ENCODE measurements at places on chromosomes 7 and 10.

DNA sequence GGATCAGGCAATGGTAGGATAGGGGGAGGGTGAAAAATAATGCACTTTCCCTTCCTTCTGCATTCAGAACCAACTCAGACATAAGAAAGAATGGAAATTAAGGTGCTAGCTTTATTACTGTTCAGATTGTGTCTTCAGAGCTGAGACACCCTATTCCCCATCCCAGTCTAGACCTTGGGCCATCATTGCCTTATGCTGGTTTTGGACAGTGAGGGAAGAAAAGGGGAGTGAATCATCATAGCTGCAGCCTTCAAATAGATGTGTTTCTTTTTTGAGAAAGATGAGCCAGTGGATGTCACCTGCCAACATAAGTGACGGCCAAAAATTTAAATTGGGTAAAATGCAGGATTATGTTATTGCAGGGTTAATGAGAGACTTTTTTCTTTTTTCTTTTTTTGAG lies 27.0 kb upstream of the TOMM7 start:
- DNase-seq: no peak

DNA sequence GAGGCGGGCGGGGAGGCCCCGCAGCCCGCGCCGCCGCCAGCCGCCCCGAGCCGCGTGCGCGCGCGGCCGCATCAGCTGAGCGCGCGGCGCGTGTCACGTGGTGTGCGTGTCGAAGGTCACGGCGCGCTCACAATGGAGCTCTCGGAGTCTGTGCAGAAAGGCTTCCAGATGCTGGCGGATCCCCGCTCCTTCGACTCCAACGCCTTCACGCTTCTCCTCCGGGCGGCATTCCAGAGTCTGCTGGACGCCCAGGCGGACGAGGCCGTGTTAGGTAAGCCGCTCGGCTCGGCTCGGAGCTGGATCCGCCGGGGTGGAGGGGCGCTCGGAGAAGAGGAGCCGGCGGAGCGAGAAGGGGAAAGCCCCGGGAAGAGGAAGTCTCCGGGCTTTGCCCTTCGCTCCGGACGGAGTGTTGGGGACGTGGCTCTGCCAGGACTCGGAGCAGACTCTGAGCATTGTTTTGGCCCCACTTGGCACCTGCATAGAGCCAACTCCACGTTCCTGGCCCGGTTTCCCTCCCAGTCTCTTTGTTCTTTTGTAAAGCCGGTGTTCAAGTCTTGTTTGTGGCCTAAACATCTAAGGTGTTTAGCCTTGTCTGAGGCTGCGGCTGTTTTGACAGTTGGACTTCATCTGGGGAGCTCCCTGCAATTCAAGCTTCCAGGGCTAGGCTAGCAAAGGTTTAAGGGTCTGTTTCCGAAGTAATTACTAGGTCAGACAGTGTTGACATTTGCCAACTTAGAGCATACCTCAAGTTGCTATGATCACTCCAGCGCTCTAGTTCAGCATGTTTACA lies at the start of gene COMMD3:
Gene COMMD3, plus strand, starts transcription at position 103 of the 790 bp plus-strand sequence. Its CDS starts 30 bp downstream, at position 133.
- peak; percentile 88 for DNase-seq

GRCh38 chr7:155998766-155999630 lies 186.7 kb upstream of the SHH start:
- DNase-seq: no peak

GRCh38 chr10:69872323-69872722 lies 70.6 kb downstream of the COL13A1 start:
- no peak for DNase-seq

DNA sequence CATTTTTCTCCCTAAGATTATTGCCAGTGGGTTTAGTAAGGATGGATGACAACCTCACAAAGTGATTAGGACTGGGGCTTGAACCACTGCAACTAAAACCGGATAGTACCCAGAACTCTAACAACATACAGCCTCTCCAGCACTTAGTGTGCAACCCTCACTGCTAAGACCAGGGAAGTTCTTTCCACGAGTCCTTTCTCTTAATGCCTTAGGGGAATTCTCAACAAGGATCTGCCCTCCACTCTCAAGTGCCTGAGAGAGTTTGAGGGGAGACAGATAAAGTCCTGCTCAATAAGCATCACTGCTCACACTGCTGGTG lies 104.6 kb downstream of the NRP1 start:
- DNase-seq: no peak

- DNase-seq: no peak
Observed at GRCh38 chr7:134847851-134848588, 68.6 kb downstream of the CALD1 start.

GRCh38 chr10:71631007-71631861 lies 88.3 kb downstream of the C10orf105 start:
- DNase-seq: no peak

- DNase-seq: no peak
Observed at GRCh38 chr10:108894402-108895301, 1028.7 kb downstream of the XPNPEP1 start.

DNA sequence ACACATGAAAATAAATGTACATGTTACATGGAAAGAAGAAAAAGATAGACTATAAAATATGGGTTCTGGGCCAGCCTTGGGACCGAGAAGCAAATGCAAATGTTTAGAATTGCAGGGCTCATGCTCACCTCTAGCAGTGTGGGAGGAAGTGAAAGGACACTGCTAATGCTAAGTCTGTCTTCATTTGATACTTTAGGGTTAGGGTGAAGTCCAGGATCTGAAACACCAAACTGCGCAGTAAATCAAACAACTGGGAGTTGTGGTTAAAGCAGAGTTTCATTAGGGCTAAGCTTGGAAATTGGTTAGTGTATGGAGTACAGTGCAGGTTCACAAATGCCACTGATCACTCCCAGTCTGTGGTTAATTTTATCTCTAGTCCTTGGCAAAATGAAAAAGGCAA lies 73.2 kb upstream of the PDK4 start:
- DNase-seq: no peak

DNA sequence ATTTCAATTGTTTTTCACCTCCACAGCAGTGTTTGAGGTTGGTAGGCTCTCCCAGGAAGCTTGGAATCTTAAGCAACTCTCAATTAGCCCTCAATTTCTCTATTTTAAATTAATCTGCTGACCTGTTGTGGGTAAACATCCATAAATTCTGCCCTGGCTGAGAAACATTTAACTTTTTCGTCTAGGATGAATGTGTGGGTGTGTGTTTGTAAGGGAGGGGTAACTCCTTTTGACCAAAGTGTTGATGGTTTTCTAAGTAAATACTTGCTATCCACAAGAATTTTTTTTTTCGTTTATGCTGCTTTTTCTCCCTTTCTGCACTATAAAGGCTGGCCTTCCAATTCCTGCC lies 973 bp downstream of the PPP3CB start:
- no peak for DNase-seq

DNA sequence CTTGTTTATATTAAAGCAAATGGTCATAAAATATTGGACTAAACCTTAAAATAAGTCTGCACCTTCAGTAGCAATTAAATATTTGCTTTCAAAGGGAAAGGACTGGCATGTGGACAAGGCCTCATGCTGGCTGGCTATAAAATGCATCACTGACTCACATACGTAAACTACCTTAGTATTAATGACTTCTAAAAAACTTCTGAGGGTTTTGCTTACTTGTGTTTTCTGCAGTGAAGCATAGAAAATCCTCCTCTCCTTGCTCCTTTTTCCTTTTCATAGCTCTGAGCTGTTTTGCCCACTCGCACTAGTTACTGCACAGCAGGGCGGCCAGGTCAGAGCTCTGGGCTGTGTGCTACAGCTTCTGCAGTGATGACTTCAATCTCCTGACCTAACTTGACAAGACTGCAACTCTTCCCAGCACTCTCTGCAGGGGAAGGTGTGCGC lies 82.3 kb downstream of the CUL2 start:
- DNase-seq: no peak

GRCh38 chr10:44030132-44030531 lies 354.8 kb downstream of the CXCL12 start:
- no peak for DNase-seq

DNA sequence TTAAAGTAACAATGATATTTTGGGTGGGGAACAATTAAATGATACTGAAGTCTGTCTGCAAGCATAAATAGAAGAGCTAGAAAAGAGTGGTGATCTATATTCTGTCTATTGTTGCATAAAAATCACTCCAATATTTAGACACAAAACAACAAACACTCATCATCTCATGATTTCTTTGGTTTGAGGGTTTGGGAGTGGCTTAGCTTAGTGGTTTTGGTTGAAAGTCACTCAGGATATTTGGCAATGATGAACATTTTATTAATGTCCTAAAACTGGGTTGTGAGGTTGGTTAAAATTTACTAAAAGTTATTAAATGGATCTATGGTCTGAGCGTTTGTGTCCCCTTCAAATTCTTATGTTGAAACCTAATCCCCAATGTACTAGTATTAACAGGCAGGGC lies 54.7 kb upstream of the EGFR start:
- no peak for DNase-seq

DNA sequence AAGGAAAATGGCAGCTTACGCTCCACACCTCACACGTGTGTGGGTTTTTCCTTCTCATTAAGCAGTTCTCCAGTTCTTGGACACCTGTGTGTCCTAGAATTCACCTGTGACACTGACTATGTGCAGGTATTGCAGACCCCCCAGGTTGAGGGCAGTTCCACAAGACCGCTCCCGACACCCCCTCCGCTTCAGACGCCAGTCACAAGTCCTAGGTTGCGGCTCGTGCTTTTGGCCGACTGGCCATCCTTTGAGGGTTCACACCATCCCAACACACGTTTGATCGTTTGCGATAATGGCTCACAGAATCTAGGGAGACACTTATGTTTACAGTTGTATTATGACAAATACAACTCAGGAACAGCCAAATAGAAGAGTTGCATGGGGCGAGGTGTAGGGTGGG lies 44.5 kb downstream of the CAMK1D start:
- DNase-seq: no peak

DNA sequence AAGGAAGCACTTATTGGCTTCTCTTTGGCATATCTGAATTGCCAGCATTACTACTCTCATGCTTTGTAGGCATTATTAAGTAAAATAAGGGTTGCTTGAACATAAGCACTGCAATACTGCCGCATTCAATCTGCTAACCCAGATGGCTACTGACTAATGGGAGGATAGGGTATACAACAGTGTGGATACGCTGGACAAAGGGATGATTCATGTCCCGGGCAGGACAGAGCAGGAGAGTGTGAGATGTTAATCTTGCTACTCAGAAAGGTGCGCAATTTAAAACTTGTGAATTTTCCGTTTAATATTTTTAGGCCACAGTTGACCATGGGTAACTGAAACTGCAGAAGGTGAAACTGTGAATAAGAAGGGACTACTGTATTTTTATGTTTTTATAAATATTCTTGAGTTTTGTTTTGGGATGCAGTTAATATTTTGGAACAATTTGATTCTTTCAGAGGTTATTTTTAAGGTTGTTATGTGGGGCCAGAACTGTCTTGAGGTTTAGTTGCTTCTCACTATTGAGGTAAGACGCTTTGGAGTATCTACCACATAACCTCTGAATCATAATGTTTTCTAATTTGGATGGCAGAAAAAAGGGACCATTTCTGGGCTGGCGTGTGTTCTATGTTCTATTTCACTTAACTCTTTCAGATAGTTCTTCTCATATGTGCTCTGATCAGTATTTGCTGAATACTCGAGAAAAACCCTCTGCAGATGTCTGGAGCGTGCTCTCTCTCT lies 75.7 kb upstream of the SYPL1 start:
- DNase-seq: no peak

GRCh38 chr7:106482091-106482490 lies 178.9 kb downstream of the CCDC71L start:
- no peak for DNase-seq

DNA sequence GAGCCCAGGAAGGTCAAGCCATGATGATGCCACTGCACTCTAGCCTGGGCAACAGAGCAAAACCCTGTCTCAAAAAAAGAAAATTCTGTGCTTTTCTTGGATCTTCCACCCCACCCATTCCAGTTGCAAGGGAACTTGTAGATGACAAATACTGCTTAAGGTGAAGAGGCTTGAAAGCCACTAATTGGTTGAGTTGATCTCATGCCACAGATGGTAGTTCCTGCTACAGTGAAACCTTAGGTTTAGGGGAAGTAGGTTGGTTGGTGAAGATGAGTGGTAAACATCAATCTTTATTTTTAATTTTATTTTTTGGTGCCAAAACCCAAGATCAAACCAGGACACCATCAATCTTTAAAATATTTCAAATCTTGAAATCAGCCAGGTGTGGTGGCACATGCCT lies 2.9 kb upstream of the GDI2 start:
- DNase-seq: no peak

- DNase-seq: no peak
Observed at GRCh38 chr7:84790882-84791281, 396.0 kb downstream of the SEMA3D start.

GRCh38 chr10:83984256-83984640 lies 155.1 kb upstream of the GHITM start:
- no peak for DNase-seq

DNA sequence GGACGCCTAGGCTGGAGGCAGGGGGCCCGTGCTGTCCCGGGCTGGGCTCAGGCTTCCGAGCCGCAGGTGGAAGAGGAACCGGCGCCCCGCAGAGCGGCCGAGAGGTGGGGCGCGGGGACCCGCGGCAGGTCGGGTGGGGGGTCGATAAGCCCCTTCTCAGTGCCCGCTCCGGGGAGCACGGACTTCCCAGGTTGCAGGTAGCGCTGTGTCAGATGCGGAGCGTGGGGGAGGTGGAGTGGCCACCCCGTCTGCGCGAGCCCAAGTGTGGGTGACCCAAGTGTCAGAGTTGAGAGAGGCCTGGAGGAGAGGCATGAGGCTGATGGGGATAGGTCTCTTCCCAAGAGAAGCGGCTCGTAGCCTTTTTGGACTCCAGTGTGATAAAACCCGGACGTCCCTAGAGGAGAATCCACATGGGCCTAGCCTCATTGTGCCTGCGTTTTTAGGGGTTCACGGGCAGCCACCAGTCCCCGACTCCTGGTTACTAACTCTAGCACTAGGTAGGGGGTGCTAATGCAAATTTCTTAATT lies 580 bp downstream of the EEPD1 start:
- no peak for DNase-seq

GRCh38 chr10:103273041-103273441 lies 3.9 kb upstream of the INA start:
- DNase-seq: peak; percentile 77

- DNase-seq: no peak
Observed at GRCh38 chr7:69635555-69636185, 37.4 kb downstream of the AUTS2 start.

GRCh38 chr7:29884399-29885272 lies 78.3 kb downstream of the WIPF3 start:
- no peak for DNase-seq

GRCh38 chr10:33122014-33122809 lies 164.2 kb upstream of the ITGB1 start:
- no peak for DNase-seq

DNA sequence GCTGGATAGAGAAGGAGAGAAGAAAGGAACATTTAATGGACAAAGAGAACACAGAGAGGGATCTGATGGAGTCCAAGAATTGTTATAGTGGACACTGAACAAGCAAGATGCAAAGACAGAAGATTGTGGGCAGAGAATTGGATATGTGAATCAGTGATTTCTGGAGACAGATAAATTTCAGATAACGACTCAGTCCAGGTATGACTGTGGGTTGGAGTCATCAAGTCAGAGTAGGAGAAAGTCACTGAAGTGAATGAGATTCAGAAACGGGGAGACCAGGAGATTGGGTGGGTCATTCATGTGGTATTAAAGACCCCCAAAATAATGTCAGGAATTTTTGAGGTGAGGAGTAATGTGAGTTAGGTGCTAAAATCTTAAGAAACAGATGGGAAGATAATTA lies 23.0 kb downstream of the ASB4 start:
- DNase-seq: no peak

Data from adrenal gland (tissue), 19 donors.